Nephron progenitor cell (in vitro differentiated cells): ENCODE measurements at places on chromosomes 2 and 18.

GRCh38 chr2:137828624-137829023, 135.6 kb upstream of the HNMT start:
- no peak for DNase-seq

GRCh38 chr2:179344970-179345369, 80.3 kb upstream of the SESTD1 start:
- DNase-seq, result no peak

- no peak for DNase-seq
Observed at GRCh38 chr18:63980027-63980426, 10.1 kb downstream of the SERPINB8 start.

DNA sequence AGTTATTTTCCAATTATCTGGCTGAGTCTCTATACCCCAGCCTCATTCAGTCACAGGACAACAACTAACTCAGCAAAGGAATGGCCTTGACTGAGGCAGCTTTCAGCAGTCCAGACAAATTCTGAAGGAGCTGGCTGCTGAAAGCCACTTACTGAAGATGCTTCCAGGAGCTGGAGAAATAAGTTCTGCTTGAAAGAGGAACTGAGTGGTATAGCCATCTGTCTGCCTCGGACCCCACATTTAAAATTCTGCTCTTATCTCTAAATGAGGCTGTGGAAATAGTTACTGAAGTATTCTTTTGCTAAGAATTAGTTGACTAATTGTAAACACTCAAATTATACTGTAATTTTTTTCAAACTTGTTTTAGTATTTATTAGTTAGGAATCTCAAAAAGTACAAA, 9.1 kb upstream of the GPD2 start:
- DNase-seq, result no peak

DNA sequence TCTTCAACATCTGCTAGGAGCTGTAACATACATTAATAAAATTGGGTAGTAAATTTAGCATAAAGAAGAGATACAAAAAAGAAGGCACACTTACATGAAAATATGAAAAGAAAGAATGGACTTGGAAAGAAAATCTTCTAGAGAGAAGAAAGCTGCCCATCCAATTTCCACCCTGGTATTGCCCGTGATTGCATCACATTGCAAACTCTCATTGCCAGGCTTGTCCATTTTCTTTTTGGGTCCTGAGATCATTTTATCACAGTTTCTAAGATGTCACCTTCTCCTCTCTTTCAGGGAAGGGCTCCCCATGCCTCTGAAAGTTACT, 321.5 kb downstream of the RND3 start:
- DNase-seq, result no peak

DNA sequence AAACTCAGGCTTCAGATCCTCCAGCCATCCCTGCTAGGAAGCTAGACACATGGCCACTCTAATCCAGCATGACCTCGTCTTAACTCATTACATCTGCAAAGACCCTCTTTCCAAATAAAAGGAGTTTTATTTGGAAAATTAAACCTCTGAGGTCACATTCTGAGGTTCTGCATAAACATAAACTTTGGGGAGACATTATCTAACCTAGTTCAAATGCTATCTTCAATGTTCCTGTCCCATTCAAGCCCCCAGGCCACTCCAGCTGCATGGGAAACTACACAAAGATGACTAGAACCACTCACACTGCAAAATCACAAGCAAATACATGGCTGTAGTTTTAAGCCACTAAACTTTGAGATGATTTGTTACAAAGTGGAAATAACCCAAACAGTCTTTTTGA, 99.0 kb upstream of the RNF152 start:
- DNase-seq, result no peak

GRCh38 chr2:3301001-3301400, 76.6 kb downstream of the EIPR1 start:
- DNase-seq, result no peak

DNA sequence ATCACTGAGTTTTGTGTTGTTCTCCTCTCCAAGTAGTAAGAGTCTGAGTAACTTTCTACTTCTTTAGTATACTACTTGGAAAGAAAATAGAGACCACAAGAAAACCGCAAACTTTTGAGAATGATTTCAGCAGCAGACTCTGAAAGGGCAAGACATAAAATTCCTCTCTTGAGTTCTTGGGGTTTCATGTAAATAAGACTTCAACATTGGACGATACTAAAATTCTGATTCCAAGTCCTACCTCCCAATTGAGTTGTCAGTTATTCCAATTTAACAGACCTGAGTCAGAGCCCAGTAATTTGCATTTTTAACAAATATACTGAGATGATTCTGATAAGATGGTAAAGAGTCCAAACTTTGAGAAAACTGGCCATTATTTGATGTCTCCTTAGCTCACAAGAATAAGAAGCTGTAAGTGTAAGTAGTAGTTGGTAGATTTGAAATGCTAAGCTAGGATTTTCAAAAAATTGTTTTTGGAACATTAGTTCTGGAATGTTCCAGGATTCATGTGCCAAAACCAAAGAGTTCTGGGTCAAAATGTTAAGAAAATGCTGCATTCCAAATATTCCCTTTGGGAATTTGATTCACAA, 261.6 kb upstream of the SPOPL start:
- DNase-seq, result no peak

DNA sequence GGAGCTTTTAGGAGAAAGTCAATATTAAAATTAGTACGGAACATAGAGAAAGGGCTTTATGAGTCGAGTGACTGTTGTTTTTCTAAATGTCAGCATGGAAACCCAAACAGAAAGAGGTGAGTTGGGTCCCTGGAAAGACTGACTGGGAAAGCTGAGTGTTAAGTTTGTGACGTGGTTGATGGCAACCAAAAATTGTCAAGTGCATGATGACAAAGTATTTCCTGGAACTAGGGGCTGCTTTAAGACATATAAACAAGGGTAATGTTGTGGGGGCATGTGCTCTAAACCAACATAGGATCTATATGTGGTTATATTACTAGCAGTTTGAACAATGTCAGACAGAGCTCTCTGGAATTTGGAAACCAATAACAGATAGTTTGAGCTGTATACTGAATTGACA, 50.9 kb upstream of the GPD2 start:
- no peak for DNase-seq

GRCh38 chr18:41887100-41887499, 67.9 kb upstream of the PIK3C3 start:
- no peak for DNase-seq

DNA sequence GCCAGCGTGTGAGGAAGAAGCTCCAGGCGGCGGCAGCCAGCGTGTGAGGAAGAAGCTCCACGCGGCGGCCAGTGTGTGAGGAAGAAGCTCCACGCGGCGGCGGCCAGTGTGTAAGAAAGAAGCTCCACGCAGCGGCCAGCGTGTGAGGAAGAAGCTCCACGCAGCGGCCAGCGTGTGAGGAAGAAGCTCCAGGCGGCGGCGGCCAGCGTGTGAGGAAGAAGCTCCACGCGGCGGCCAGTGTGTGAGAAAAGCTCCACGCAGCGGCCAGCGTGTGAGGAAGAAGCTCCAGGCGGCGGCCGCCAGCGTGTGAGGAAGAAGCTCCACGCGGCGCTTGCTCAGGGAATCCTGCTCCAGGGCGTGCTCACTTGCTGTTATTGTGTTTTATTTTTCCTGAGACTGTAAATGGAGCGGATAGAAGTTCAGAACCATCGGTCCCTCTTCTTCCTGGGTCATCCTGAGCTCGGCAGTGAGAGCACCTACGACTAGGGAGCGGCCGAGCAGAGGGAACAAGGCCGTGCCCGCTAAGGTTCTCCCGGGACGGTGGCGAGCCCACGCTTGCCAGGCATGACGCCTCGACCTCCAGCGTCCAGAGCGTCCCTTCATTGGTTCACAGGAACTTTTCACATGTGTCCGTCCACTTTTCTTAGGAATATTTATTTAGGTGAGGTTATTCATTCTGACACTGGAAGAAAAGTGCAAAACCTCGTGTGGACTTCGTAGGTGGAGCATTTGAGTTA, 94.2 kb downstream of the TMEM18 start:
- DNase-seq, result no peak

GRCh38 chr2:157093666-157094065, 163.8 kb upstream of the GALNT5 start:
- DNase-seq, result no peak

DNA sequence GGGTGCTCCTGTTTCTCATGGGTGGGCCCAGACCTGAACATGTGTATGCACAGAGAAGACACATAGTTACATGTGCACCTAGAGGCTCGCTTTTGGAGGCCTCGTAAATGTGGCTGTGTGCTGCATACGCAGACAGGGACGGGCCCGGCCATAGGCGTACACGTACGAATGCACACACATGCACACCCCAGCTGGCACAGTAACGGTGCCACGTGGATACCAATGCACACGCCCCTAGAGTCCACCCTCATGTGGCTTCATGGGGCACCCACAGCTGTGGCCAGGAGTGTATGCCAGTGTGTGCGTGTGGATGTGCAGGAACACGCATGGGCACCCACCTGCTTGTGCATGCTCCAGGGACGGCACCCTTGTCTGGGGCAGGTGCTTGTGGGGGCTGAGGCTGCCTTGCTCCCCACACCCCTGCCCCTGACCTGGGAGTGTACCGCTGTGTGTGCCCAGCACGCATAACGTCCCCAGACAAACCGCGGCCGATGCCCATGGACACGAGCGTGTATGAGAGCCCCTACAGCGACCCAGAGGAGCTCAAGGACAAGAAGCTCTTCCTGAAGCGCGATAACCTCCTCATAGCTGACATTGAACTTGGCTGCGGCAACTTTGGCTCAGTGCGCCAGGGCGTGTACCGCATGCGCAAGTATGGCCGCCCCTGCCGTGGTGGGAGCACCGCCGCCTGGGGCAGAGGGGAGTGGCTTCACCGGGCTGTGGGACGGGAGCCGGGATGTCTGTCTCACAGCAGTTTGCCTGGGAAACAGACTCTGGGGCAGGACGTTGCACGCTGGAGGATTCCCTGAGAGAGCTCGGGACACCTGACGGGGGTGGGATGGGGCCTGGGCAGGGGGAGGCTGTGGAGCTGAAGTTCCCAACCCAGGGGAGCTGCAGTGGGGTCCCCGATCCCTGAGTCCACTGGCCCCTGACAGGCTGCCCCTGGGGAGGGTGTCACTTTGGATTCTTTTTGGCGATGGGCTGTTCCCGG, 21.0 kb downstream of the ZAP70 start:
- no peak for DNase-seq

DNA sequence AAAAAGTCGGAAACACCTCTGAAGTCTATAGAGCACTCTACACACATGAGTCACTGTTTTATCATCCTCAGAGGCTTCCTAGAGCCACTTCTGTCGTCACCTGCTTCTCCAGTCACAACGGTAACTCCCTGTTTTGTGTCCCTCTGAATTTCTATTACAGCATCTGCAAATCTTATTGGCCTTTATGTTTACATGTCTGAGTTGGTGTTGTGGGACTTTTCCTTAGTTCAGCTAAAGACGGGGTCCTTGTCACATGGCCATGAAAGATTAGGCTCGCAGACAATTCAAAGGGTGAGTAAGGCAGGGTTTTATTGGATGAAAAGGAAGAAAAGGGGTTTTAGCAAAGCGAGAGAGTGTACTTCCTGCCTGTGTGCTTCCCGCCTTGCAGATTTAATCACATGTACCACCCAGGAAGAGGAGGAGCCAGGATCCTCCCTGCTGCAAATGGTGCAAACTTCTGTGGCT, 185.6 kb downstream of the LPIN1 start:
- DNase-seq, result no peak

- no peak for DNase-seq
Observed at GRCh38 chr2:70371753-70372152, 69.9 kb upstream of the FAM136A start.

- DNase-seq, result no peak
Observed at GRCh38 chr2:173290518-173290917, 64.2 kb upstream of the CDCA7 start.

DNA sequence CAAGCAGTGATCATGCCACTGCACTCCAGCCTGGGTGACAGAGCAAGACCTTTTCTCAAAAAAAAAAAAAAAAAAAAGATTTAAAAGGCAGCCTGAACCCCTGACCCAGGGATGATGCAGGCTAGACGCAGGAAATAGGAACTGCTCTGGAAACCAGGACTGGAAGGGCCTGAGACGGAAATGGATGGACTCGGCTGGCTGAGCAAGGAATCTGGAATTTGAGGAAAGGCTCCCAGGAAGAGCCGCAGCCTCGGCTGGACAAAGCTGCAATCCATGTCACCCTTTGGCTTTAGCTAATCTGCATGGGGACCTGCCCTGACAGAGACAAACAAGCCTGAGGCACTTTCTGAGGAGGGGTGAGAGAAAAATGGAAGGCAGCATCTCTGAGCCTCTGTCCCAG, 55.0 kb upstream of the DAPL1 start:
- no peak for DNase-seq

- no peak for DNase-seq
Observed at GRCh38 chr2:73963385-73964120, 21.2 kb upstream of the TET3 start.

GRCh38 chr2:221060376-221060775, 511.7 kb downstream of the EPHA4 start:
- no peak for DNase-seq
